ENCODE measurements at places on chromosomes 1 and 21. TPM values are rescaled to one million over a fixed set of nuclear protein-coding genes. Genes with fewer than 3 reads are reported as not detected.

AUNIP gene
- total RNA-seq: 0.41 TPM

MYOG gene
- 256 TPM for total RNA-seq

NRAS gene
- total RNA-seq: 42.4 TPM

DNA sequence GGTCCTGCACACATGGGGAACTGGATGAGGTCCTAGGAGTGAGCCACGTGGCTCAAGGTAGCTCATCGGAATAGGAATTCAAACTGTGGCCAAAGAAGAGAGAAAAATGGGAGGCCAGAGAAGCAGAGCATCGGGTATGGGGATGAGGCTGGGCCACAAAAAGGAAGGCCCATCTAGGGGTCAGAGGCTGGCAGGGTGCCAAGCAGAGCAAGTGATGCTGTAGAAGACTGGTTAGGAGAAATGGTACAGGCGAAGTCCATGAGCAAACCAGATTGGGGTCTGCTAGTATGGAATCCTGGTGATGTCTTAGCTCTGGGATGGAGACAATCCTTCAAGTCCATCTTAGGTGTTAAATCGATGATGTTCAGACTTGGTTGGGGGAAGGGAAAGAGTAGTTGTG is 68.0 kb downstream of the TEX35 start:
- no peak for DNase-seq

DNA sequence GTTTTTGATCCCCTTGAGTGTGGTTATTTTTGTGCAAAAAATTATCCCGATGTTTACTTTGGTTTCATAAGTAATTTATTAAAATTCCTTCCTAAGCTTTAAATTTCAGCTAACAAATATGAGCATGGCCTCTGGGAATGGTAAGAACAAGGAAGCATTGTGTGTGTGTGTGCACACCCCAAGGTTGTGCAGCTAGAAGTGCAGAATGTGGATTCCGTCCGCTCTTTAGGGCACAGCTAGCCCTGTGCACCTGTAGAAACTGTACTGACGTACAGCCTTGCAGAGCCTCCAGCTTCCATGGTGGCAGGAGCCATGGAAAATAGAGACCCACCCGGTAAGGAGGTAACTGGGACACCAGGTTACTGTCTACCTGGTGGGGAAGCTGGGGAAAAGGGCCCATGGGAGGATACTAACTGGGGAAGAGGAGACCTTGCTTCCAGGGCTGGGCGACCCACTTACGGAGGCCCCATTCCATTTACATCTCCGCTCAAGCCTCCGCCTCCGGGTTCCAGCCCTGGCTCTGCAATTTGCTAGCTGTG is 54.7 kb downstream of the B3GALT5 start:
- no peak for DNase-seq

- no peak for DNase-seq
These were observed 27.6 kb downstream of the SPATA21 start for GRCh38 chr1:16409536-16410152.

DNA sequence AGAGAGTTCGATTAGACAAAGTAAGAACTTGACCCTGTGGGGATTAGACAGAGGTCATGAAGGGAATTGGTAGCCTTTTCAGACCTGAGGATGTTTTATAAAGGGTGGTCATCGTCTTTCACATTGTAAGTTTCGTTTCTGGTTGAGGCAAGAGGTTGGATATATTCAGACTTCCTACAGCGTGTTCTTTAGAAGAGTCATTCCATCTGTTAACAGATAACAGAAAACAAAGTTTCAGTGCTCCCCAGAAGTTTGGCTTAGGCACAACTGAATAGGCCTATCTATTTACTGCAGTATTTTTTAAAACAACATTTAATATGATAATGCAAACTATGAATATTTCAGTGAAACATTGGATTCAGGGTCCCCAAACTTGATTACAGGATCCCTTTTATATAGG is 17.1 kb upstream of the IVNS1ABP start:
- DNase-seq: no peak

DNA sequence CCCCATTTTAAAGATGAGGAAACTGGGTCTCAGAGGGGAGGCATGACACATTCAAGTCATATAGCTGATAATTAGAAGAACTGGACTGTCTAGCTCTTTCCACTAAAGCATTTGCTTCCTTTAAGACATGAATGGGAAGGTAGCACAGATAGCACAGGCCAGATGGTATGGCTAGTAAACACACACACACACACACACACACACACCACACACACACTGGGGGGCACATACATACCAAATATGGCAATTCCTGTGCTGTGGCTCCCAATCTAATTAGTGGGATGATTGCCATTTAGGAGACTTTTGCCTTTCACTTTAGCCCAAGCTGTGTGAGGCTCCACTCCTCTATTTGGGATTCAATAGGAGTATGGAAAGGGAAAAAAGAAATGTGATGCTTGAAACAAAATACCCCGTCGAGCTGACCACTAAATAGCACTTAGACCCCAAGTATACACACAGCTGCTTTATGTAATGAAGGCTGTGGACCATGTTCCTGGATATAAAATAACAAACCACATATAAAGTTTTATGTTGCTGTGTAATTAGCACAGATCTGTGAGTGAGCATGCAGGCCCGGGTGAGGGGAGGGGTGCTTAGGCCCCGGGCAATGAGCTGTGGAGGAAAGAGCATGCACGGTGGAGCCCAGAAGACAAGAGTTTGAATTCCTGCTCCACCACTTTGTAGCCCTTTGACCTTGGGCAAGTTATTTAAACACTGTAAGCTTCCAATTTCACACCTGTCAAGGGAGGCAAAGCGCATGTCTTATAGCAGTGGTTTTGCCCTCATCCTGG is 6.8 kb upstream of the TRABD2B start:
- DNase-seq: peak; percentile 26

GRCh38 chr1:94981575-94981973 is 54.7 kb upstream of the CNN3 start:
- peak; percentile 21 for DNase-seq

- no peak for DNase-seq
These were observed 13.4 kb downstream of the PLA2G2F start for GRCh38 chr1:20152599-20152930.

DNA sequence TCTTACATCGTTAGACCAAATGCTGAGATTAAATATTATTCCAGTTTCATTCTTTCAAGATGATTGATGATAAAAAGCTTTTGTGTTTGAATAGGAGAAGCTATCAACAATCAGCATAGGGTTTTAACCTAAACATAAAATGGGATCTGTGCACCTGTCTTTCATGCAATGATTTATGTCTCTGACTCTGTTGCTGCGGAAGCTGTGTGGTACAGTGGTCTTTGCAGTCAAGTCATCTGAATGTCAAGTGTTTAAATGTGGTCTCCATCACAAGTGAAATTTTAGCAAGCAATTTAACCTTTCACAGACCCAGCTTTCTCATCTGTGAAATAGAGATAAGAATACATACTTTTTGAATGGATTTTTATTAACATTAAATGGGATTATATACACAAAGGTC is 107.2 kb downstream of the PLPPR5 start:
- no peak for DNase-seq

- DNase-seq: no peak
These were observed 263.7 kb downstream of the PTPRU start for GRCh38 chr1:29500041-29500440.

- DNase-seq: no peak
These were observed 16.8 kb downstream of the LAMC1 start for GRCh38 chr1:183039985-183040447.

DNA sequence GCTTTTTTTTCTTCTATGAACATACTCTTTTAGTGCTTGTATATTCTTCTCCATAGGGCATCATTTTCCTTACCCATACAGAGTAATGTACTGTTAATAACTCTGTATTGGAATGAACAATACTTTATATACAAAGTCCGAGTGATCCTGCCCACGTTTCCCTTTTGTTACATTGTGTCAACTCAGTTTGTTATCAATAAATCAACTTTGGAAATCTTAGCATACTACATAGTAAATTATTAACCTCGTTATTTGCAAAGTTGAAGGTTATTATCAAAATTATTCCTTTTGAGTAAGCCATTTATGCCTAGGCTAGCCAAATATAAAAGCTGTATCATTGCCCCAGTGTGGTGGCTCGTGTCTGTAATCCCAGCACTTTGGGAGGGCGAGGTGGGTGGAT is 937.4 kb upstream of the TMPRSS15 start:
- no peak for DNase-seq
